ENCODE measurements at places on chromosomes 4 and X.

GRCh38 chr4:8540991-8541390 is 39.2 kb upstream of the GPR78 start:
- no peak for DNase-seq

DNA sequence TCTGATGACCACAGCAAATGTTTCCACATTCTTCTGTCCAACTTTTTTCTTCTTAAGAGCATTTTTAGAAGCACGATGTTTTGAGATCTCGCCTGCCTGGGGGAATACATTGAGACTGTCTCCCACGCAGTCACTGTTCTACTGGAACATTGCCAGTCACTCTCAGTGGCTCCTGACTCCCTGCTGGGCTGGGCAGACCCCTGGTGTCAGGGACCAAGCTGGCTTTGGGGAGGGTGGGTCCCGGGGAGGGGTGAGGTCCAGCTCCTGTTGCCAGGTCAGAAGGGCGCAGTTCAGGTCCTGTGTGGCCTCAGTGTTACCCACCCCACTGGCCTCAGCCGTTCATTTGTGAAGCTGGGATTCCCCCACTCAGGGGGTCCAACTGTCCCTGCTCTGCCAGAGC is 18.9 kb upstream of the ABLIM2 start:
- DNase-seq = no peak

- DNase-seq = no peak
These were observed 13.8 kb upstream of the PGM2 start for GRCh38 chr4:37812713-37813112.

- peak; percentile 85 for DNase-seq
These were observed 18.4 kb upstream of the LDB2 start for GRCh38 chr4:16916719-16917337.

GRCh38 chrX:49120091-49120490 is 3.4 kb downstream of the GPKOW start:
- DNase-seq = no peak

DNA sequence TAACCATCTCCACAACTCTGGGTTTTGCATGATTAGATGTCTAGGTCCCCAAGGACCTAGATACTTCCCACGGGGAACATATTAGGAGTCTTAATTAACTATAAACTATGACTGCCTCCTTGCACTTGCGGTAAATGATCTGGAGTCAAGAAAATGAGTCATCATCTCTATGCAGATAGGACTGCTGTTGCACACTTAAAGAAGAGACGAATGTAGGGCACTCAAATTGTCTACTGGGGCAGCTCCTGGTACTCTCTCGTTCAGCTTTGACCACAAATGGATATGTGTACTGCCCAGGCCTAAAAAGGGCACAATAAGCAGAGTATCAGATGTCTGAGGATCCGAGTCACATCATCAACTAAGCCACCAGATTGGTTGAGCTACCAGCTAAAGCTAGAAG is 1783.4 kb upstream of the AGA start:
- no peak for DNase-seq

DNA sequence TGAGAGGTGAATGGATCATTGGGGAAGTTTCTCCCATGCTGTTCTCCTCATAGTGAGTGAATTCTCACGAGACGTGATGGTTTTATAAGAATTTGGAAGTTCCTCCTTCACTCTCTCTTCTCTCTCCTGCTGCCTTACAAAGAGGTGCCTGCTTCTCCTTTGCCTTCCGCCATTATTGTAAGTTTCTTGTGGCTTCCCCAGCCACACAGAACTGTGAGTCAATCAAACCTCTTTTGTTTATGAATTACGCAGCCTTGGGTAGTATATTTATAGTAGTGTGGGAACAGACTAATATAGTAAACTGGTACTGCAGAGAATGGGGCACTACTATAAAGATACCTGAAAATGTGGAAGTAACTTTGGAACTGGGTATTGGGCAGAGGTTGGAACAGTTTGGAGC is 7.8 kb upstream of the CTAG2 start:
- no peak for DNase-seq

DNA sequence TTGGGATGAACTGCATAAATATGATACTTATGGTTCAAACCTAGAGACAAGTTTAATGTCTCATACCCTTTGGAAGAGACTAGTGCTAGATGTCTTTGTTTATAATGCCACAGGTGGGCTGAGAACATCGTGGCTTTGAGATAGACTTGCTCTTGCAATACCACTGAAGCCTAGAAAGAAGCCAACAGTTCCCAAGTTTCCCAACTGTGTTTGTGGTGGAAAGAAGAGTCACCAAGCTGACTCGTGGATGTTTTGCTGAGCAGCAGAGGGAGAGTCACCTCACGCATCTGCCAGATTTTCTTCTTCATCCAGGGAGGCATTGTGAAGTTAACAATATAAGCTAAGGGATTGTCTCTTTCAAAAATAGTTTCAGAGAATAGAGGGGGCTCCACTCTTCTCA is 1076.2 kb downstream of the C4orf33 start:
- DNase-seq = no peak

DNA sequence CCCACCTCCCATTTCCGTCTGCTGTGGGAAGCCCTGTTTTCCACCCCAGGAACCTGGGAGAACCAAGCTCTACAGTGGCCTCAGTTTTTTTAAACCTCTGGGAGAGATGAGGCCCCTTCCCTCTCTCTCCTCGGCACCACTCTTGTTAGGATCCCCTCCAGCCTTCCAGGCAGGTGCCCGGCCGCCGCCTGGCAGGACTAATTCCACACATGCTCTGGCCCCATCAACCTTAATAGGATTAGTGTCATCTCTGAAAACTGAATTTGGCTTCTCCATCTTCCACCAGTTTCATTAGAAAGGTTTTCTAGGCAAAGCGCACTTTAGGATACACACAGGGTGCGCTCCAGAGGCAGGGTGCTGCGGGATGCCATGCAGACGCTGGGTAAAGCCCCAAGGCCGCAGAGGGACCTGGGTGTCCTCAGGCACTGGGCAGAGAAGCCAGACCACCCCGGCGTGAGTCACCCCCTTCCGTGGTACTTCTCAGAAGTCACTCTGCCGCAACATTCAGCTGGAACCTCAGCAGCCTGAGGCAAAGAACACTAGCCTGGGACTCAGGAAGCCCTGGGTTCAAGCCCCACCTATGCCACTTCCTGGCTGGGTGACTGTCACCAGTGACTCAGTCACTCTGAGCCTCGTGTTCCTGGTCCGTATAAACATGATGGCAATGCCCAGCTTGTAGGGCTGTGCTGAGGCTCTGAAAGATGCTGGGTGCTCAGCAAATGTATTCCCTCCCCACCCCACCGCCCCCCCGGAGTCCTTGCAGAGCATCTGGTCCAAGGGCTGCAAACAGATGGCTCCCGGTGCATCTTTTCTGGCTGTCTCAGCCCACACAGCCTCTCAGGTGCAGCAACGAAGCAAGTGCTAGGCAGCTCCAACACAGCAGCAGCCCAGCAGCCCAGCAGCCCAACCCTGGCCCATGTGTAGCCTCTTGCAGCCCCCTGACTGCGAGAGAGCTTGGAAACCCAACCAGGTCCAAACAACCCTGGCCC is 29.1 kb downstream of the PPP2R2C start:
- DNase-seq = no peak
